ENCODE measurements at places on chromosomes 7 and 10. TPM values are rescaled to one million over a fixed set of nuclear protein-coding genes. Genes with fewer than 3 reads are reported as not detected.

Gene FAM53B
- total RNA-seq, result 30.5 TPM

GRCh38 chr7:14938181-14938580 lies 35.6 kb upstream of the DGKB start:
- DNase-seq, result no peak

DNA sequence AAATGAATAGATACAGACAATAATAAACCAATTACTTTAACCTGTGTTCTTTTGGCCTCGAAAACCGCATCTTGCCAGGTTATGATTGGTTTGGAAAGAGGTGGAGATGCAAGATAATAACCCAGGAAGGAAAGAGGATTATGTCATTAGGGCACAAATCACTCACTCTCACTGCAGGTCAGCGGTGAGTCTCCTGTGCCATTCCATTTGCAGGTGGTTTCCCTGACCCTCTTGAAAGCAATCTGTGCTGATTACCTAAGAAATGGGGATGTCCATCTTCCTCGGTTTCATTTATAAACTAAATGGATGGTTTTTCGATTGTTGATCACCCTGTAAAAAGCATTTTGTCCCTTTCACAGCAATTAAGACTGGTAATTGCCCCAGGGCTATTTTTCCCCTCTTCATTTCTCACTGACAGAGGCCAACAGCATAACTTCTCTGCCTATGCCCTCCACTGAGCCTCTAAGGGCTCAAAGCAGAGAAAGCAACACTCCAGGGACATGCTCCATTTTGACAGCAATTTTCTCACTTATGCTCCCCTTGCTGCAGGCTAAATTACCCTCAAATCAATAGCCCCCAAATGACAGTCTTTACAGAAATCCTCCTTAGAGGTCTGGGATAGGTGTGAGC lies 257.5 kb downstream of the IPMK start:
- DNase-seq, result no peak

Gene BAZ1B
- total RNA-seq, result 72.5 TPM

Gene RNF148
- 2.6 TPM for total RNA-seq

Gene OR2A1
- not detected for total RNA-seq

DNA sequence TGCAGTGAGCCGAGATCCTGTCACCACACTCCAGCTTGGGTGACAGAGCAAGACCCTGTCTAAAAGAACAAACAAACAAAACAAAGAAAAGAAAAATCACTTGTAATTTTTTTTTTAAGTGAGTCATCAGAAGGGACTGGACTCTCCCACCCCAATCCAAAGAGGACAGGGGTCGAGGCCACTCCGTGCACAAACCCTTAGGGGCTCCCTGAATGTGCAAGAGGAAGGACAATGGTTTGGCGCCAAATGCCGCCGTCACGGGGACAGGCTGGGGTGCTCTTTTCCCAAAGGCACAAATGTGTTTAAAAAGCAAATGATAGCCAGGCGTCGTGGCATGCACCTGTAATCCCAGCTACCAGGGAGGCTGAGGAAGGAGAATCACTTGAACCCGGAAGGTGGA lies 23.8 kb downstream of the RCC1L start:
- DNase-seq, result no peak

DNA sequence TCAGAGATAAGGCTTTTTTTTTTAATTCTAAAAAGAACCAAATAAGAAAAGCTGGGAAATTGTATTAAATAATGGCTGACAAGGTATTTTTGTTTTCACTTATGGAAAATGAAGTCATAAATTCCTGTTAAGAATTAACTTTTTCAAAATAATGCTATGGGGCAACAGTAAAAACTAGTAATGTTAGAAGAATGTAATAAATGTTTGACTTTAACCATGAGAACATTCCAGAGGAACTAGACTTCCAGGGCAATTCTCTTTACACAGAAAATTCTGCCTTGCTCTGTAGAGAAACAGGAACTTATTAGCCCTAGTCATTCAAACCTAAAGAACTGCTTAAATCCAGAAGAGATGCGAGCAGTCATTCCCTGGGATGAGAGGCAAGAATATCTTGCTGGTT lies 571.1 kb downstream of the IPMK start:
- DNase-seq, result no peak

DNA sequence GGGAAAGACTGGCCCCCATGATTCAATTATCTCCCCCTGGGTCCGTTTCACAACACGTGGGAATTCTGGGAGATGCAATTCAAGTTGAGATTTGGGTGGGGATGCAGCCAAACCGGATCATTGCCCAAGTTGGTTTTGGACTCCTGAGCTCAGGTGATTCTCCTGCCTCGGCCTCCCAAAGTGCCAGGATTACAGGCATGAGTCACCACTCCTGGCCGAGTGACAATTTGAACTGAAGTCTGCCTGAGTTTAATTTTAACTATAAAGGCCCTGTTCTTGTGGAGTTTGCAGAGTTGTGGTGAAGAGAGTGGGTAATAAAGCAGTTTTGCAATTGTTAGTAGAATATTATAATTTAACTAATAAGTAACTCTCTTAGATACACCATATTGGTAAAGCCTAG lies 78.3 kb downstream of the GALNT17 start:
- DNase-seq, result no peak

Gene CYP26C1
- total RNA-seq, result 1.9 TPM

- peak; percentile 66 for DNase-seq
These were observed 45.3 kb upstream of the OSBPL3 start for GRCh38 chr7:25025218-25025671.

DNA sequence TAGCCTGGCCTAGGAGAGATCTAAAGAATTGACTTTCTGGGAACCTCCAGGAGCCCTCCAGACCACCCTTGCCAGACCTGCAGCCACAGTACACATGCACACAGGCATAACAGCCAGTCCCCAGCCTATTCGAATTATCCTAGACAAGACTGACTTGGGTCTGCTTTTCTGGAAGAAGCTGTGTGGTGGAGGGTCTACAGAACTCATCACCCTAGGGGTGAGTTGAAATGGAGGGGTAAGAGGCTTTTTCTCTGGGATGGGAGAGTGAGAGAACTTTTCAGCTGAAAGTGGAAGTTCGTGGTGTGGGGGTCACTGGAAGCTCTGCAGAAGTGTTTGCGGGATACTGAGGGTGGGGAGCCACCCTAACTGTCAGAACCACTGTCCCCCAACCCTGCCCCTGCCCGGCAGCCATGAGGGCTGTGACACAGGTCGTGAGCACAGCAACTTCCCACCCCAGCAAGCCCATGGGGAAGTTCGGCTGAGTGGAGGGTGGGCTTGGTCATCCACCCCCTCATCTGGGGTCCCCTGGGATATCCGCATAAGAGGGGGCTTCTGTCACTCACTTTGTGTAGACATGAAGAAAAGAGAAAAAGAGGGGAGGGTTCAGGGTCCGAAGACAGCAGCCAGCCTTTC lies 7.8 kb downstream of the TLX1 start:
- no peak for DNase-seq

- DNase-seq, result no peak
These were observed 166.2 kb downstream of the CTTNBP2 start for GRCh38 chr7:117707080-117707479.

DNA sequence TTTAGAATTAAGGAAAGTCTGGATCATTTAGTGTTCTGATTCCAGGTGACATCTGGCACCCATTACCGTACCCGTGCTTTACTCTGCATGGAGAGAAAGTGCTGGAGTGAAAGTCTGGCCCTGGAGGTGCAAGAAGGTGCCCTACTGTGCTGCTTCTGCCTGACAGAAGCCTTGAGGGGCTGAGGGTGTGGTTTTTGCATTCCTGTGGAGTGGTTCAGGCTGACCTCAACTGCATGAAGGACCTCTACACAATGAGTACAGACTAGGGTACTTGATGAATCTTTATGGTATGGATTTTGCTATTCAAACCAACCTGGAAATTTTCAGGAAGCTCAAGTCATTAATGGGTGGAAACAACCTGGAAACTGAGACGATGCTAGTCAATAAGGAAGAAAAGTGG lies 45.1 kb upstream of the GSAP start:
- no peak for DNase-seq

Gene ADAMTS14
- total RNA-seq, result 0.05 TPM

Gene CYP3A5
- not detected for total RNA-seq

DNA sequence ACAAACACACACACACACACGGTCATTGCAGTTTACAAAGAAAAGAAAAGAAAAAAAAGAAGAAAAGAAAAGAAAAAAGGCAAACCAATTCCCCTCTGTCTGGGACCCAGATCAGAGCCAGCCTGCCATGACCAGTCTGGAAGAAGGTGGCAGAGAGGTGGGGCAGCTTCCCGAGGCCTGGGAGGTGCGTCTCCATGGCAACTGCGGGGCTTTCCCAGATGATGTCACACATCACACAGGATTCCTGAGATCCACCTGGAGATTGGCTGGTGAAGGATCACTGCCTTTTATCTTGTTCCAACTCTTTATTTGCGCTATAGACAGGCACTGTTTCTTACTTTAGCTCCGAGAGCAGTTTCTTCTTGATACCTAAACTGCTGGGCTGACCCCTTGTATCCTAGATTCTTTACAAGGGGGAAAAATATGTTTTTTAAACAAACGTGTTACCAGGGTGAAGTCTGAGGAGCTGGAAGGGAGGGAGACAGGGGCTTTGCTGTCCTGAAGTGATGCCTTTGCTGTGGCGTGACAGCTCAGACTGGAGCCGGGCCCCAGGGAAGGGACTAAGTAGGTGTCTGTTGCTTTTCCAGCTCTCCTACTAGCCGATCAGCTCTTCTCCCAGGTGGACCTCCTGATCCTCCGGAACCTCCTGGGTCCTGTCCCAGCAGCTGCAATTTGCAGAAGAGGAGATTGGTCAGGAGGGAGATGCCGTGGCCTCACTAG lies 298.5 kb downstream of the KLF6 start:
- peak; percentile 66 for DNase-seq

GRCh38 chr10:22932626-22933370 lies 4.9 kb downstream of the ARMC3 start:
- no peak for DNase-seq

- no peak for DNase-seq
These were observed 683.9 kb downstream of the XPNPEP1 start for GRCh38 chr10:109239371-109239770.

GRCh38 chr7:28266402-28266801 lies 85.8 kb upstream of the JAZF1 start:
- DNase-seq, result no peak

DNA sequence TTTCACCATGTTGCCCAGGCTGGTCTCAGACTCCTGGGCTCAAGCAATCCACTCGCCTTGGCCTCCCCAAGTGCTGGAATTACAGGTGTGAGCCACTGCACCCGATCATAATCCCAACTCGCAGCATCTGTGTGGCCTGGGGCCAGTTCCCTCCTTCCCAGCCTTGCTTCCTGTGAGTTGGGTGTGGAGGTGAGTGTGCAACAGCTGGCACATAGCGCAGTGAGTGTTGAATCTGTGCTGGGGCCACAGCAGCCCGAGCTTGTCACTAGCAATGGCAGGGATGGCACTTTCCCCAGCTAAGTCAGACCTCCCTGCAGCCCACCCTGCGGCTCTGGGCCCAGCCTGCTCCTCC lies 12.2 kb downstream of the TMEM184A start:
- no peak for DNase-seq

- DNase-seq, result no peak
These were observed 242.7 kb downstream of the THSD7A start for GRCh38 chr7:11589251-11589650.

DNA sequence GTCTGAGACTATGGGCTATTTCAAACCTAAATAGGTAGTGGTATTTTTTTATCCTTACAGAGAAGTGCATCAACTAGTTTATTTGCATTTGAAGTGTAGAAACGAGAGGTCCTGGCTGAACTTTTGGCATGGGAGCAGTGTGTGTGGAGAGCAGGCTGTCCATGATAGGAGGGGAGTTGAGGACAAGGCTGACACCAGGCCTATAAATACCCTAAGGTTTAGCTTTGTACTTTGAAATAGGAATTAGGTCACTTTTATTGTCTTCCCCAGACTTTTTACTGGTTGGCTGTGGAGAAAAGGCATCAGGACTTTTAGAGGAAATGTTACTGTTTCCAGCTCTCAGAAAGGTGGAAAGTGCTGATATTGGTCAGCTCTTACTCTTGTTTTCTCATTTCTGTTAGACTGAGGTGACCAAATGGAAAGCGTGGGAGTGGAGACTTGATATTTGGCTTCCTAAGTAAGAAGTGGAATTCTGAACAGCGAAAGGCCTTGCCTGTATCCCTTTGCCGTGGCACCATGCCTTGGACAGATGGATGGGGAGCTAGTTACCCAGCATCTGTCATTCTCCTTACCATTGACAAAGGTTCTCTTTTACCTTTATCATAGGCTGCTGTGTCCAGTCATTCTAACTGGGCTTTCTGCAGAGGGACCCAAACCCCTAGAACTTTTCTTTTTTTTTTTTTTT lies 46.0 kb downstream of the GBF1 start:
- peak; percentile 59 for DNase-seq

- no peak for DNase-seq
These were observed 166.3 kb downstream of the ARHGAP12 start for GRCh38 chr10:31762316-31762715.

GRCh38 chr7:135193615-135194081 lies 17.7 kb downstream of the WDR91 start:
- DNase-seq, result no peak

DNA sequence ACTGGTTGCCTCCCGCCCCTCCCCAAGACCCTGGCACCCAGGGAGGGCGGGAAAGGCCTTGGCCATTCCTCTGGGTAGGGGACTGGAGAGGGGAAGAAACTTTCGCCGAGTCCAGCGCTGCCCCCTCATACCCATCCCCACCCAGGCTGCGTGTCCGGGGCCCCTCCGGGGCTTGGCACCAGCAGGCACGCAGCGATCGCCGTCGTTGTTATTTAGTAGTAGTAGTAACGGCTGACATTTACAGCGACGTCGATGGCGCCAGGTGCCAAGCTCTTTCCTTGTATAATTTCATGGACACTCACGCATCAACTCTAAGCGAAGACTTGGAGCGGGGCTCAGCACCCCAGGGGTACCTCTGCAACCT lies 3.3 kb upstream of the PDGFA start:
- DNase-seq, result no peak

GRCh38 chr7:17474724-17475344 lies 176.4 kb downstream of the AHR start:
- no peak for DNase-seq

Gene MBL2
- not detected for total RNA-seq

Gene KCP
- total RNA-seq, result 0.17 TPM

- DNase-seq, result no peak
These were observed 23.8 kb upstream of the FBXW4 start for GRCh38 chr10:101718690-101719275.

DNA sequence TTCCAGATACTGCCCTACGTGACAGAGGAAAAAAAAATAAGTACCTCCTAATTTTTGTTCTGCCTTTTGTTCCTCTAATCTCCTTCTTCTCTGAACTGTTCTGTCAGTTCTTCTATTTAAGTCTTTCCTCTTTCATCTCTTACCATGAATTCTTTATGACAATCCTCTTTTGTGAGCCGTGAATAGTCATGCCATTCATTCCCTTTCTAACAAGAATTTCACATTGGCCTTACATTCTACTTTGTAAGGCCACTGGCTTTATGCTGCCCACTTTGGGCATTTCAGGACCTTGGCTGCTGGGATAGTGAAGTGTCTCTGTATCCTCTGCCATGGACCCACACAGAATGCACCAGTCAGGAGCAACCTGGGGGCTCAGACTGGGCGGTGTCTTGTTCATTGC lies 52.9 kb downstream of the ATOH7 start:
- DNase-seq, result no peak

GRCh38 chr7:128731184-128731583 lies 8.0 kb upstream of the CALU start:
- DNase-seq, result no peak
